Activated T-cell treated with anti-CD3 and anti-CD28 coated beads for 4 hours (primary cell): ENCODE measurements at places on chromosomes 13 and 19.
A peak's percentile ranks its signal among the peaks of the same experiment; 100 is the strongest.

GRCh38 chr13:46297361-46297811, 85.7 kb downstream of the LRRC63 start:
- no peak for DNase-seq

- no peak for DNase-seq
Measured at GRCh38 chr19:3976495-3977241, 5.8 kb upstream of the DAPK3 start.

DNA sequence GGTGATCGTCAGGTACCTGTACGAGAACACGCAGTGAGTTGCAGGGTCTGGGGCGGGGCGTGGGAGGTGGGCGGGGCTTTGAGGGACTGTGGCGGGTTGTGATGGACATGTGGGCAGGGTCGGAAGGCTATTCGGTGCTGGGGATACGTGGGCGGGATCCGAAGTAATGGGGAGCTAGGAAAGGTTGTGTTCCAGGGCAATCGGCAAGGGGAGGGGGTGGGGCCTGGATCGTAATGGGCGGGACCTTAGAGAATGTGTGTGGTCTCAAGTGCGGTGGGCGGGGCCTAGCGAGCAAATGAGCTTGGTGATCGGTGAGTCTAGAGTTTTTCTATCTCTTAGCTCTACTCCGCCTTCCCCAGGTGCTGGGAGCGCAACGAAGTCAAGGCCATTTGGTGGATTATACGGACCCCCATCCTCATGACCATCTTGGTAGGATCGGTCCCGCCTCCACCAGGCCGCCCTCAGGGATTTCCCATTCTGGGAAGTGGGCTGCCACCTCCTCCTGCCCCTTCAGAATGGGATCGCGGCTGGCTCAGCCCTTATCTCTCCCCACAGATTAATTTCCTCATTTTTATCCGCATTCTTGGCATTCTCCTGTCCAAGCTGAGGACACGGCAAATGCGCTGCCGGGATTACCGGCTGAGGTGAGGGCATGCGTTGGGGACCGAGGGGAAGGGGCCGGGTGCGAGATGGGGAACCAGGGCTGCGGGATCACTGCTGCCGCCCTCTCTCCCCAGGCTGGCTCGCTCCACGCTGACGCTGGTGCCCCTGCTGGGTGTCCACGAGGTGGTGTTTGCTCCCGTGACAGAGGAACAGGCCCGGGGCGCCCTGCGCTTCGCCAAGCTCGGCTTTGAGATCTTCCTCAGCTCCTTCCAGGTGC, 9.6 kb downstream of the GIPR start:
- DNase-seq = peak; percentile 78

DNA sequence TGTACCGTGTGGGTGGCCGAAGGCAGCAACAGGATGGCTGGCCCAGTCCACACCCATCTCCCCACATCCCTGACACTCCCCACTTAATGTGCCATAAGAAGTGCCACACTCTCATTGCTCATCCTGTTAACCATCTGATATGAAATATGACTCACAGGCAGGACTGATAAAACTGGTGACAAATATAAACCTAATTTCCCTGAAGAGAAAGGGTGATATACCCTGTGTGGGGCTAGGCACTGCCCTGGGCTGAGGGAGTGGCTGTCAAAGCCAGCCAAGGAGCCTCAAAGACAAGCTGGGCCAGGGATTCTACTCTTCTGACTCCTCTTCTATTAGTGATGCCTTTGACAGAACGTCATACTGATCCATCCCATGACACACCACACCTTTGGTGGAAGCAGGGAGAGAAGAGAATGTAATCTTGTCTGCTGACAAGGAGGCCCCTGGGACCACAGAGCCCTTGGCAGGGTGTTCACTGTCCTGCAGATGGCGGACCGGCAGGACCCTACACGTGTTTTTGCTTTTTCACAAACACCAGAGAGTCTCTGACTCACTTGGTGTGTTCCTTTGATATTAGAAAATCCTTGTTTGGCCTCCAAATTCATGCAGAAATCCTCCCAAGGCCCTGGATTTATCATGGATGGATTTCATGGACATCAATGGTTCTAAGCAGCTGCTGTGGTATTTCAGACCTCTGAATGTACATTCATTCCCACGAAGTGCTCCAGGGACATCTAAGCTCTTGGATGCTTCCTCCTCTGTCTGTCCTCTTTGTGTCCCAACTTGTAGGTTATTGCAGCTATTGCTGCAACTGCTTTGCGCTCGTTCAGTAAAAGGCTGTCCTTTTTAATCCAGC, 98.0 kb upstream of the WASF3 start:
- no peak for DNase-seq

GRCh38 chr13:80039000-80039399, 301.9 kb downstream of the SPRY2 start:
- DNase-seq = no peak
